Stimulated activated effector memory CD8-positive, alpha-beta T cell treated with anti-CD3 and anti-CD28 coated beads, Interleukin-12 subunit alpha, Interleukin-12 subunit beta, amount 100 ng/mL, for 72 hours (primary cell): ENCODE measurements at places on chromosomes 5 and 9.

- DNase-seq: no peak
Measured at GRCh38 chr9:87766697-87767096, 40.8 kb downstream of the CTSL start.

- no peak for DNase-seq
Measured at GRCh38 chr9:120698766-120699165, 15.5 kb downstream of the MEGF9 start.

DNA sequence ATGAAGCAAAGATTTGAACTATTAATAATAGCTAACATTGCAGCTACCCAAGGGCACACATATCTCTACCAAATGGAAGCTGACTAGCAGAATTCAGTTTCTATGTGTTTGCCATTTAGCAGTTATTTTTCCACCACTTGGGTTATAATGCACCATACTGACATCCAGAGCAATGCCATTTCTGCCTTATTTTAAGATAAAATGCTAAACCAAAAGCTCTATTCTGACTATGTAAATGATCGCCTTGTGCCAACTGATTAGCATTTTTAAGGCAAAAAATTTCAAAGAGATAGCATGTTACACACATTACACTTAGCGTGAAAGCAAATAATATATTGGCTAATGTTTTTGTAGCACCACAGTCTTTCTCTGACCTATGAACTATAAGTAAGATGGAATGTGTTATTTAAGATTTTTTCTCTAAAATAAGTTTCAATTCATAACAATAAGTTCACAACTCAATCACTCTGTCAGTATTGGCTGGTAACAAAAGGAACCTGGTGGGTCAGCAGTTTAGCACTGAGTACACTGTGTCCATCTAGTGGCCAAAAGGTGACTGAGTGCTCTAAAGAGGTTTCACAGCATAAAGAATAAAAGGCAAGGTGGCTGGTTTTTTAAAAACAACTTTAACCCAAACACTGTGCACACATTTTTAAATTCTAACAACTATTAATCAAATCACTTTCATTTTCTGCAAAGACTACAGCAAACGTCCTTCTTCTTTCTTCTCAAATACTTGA is 443.5 kb downstream of the PDE4D start:
- no peak for DNase-seq

- no peak for DNase-seq
Measured at GRCh38 chr5:34042321-34042720, 692 bp downstream of the C1QTNF3 start.

DNA sequence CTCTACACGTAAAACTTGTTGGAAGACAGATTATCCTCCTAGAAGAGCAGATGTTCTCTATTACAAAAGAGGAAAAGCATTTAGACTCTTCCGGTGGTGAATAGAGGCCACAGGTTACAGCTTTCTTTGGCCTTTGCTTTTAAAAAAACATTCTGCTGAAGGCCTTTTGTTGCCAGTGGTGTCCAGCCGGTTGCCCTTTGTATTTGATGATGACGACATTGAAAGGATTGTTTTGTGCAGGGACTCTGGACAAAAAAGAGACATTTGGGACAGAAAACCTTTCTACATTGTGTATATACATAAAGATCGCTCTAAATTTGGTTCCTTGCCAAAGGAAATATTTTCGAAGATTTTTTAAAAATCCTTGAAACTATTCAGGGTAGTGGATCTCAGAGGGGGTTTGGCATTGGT is 180.3 kb downstream of the C9orf152 start:
- no peak for DNase-seq

DNA sequence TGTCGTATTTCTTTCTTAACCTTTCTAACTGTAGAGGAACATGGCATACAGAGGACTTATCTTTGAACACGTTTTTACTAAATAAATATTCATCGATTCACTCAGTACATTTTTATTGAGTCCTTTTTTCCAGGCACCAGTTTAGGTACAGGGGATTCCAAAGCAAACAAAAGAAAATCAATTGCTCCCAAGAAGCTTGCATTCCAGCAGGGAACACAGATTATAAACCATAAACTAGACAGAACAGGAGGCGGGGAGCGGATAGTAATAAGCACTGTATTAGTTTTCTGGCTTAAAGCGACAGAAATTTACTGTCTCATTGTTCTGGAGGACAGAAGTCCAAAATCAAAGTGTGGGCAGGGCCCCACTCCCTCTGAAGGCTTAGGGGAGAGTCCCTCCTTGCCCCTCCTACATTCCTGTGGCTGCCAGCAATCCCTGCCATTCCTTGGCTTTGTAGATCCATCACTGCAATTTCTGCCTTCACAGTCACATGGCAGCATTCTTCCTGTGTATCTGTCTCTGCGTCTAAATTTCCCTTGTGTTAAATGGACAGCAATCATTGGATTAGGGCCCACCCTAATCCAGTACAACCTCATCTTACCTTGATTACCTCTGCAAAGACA is 115.5 kb downstream of the COL23A1 start:
- DNase-seq: no peak

DNA sequence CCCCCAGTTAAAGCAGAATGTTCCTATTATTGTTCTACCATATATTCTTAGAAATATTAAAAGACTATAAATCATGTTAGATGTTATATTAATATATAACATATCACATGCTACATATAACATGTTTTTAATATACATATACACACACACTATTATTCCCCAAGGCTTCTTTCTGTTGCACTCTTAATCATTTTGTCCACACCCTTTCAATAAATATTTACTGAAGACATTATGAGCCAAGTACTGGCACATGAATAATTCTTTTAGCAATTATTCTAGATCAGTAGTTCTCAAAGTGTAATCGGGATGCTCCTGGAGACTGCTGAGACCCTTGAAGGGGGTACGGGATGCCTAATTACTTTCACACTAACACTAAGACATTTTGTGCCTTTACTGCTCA is 143.9 kb downstream of the GNAQ start:
- no peak for DNase-seq

DNA sequence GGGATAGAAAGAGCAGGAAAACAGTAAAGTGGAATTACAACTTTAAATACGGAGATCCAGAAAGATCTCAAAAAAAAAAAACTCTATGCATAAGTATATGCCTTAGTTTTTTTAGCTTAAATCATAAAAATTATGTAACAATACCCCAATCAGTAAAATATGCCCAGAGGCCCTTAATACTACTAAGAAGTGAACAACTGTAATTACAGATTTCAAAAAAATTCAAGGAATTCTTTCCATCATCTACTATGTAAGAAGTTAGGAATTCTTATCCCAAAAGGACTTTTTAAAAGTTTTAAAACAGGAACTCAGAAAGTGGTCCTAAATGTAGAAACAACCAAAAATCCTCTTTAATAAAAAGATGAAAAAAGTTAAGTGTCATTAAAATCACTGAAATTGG is 111.3 kb downstream of the SSBP2 start:
- no peak for DNase-seq

- no peak for DNase-seq
Measured at GRCh38 chr5:59332236-59332973, 561.1 kb downstream of the PDE4D start.

- no peak for DNase-seq
Measured at GRCh38 chr5:15995341-15996052, 184.1 kb downstream of the MARCHF11 start.

- DNase-seq: no peak
Measured at GRCh38 chr5:112869948-112870347, 8.9 kb downstream of the SRP19 start.

GRCh38 chr9:15606643-15607472 is 54.0 kb downstream of the CCDC171 start:
- no peak for DNase-seq

GRCh38 chr5:132481596-132482211 is 8.9 kb downstream of the IRF1 start:
- DNase-seq: no peak

- no peak for DNase-seq
Measured at GRCh38 chr9:91557327-91557726, 133.7 kb upstream of the NFIL3 start.

GRCh38 chr9:133449760-133450159 is 10.0 kb upstream of the CACFD1 start:
- DNase-seq: no peak

DNA sequence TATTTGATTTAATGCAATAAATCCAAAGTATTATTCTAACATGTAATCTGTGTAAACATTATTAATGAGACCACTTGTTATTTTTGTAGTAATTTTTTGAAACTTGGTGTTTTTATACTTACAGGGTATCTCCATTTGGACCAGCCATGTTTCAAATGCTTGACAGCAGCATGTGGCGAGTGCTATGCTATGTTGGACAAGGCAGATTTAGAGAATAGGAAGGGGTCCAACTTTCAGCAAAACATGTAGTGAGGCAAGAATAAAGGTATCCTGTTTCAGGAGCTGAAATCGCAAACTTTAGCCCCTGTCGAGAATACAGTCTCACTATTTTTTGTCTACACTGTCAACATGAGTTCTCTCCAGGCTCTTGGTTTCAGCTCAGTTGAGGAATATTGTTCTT is 33.7 kb downstream of the SNX24 start:
- DNase-seq: no peak

- no peak for DNase-seq
Measured at GRCh38 chr9:115411516-115411915, 293.6 kb upstream of the TNC start.

- no peak for DNase-seq
Measured at GRCh38 chr9:121368745-121369144, 1.3 kb downstream of the STOM start.

DNA sequence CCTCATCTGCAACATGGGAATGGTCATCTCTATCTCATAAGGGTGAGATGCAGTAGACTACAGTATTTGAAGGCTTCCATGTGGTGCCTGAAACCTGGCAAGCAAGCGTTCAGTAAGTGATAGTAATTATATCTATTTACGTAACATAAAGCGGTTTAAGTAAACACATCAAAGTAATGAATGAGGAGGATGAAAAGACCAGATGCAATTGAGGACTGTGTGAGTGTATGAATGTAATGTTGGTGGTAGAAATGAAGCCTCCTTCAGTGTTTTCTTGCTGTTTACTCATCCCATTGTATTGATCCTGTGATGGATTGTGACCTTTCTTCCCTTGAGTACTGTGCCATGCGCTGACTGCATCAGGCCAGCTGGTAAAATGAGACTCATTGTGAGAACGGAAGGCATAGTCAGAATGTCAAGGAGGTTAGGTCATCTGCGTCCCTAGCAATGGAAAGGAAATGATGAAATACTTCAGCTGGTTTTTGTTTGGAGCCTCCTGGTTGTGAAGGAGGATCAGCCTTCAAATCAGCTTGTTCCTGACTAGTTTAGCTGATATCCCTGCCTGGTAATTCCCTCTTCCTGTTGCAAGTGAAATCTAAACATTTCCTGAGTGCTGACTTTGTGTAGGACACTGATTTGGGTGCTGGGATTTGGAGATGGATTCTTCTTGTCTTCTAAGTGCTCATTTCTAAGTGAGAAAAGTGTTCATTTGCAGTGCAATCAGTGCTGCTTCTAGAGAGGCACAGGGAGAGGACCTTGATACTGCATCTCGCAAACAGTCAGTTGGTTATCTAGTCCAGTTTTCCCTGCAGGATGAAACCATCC is 35.6 kb downstream of the TNFSF8 start:
- DNase-seq: no peak

DNA sequence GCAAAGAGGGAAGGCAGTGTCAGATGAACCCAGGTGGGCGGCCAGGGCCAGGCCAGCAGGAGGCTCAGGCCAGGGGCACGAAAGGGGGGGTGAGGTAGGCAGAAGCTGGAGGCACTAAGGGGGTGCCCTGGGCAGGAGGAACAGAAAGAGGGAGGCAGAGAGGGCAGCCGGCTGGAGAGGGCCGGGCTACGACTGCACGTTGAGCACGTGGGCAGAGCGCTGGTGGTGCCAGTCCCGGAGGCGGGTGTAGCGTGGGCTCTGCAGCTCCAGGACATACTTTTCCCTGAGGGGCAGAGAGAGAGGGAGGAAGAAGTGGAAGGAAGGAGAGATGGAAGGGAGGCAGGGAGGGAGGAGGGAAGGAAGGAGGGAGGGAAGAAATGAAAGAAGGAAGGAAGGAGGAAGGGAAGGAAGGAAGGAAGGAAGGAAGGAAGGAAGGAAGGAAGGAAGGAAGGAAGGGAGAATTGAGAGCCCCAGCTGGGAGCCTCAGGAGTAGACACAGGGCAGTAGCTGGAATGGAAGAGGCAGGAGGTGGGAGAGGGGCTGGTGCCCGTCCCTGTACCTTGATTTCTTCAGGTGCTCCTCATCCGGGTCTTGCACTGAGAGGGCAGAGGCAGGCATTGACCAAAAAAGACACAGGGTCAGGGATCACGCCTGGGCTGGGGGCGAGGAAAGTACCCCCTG is 7.0 kb downstream of the PDLIM7 start:
- no peak for DNase-seq

GRCh38 chr5:67502951-67503350 is 306.4 kb upstream of the CD180 start:
- no peak for DNase-seq

- DNase-seq: no peak
Measured at GRCh38 chr5:43203373-43203772, 11.3 kb downstream of the NIM1K start.
